ENCODE measurements at places on chromosomes 2 and 18.

GRCh38 chr2:109213646-109214433 lies 84.8 kb downstream of the SH3RF3 start:
- DNase-seq: no peak

DNA sequence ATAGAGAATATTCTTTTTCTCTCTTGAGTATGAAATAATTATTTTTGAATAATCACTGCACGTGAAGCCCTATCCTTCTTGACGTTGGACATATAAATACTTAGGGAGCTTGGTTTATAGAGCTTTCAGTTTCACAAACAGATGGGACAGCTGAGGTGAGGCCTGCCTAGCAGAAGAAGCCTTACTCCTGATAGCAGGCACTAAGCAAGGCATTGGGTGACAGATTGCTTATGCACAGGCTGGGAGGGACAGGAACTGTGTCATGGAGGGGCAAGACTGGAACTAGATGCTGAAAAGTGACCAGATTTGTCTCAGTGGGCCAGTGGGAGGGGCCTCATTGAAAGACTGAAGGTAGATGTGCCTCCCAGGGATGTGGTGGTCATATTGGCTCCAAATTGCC lies 220.8 kb downstream of the NEDD4L start:
- DNase-seq: no peak

DNA sequence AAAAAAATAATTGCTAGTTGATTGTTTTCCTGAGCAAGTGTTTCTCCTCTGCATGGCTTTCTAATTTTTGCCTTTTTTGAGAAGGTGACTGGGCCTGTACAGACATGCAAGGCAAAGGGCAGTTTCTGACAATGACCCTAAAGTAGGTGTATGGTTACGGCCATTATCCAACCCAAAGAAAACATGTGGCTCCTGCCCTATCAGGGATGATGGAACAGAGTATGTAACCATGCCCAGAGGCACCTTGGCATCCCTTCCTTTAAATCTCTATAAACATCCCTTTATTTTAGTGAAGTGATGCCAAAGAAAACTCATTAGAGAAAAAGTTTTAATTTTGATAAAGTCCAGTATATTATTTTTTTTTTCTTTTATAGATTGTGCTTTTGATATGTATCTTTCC lies 217.5 kb downstream of the LPIN1 start:
- DNase-seq: no peak

GRCh38 chr2:44949329-44950151 lies 8.0 kb downstream of the SIX3 start:
- DNase-seq: no peak
